ENCODE measurements at places on chromosomes 5 and 9. TPM values are rescaled to one million over a fixed set of nuclear protein-coding genes. Genes with fewer than 3 reads are reported as not detected.
A peak's percentile ranks its signal among the peaks of the same experiment; 100 is the strongest.

DNA sequence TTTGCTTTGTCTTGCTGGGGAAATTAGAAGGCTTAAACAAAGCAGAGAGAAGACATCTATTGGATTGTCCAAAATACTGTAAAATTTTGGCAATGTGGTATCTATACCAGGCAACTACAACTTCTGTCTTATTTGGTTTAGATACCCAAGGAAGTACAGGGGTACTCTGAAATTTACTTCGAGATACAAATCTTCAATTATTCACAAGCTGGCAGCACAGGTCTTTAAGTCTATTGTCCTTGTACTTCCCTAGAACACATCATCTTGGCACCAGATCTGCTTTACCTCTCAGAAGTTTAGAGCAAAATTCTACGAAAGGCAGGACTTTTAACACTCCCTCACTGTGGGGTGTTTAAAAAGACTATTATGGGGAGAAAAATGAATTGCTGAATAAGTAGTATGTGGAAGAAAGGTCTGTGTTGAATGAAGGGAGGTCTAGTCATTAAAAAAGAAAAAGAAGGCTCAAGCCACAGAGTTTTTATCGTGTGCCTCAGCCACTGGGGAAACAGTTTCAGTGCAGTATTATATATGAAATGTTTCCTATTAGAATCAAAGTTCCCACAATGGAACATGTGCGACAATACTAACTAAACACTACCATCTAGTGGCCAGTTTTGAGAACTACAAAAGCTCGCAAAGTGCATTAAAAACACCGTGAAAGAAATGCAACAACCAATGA, 93.7 kb downstream of the PDE4D start:
- no peak overlapping the region for H3K27ac ChIP-seq
- no peak overlapping the region for H3K4me3 ChIP-seq
- H3K36me3 ChIP-seq, result no peaks in the 10 kb centered on the region
- H3K4me1 ChIP-seq, result no peaks in the 10 kb centered on the region
- DNase-seq, result peak; percentile 79

DNA sequence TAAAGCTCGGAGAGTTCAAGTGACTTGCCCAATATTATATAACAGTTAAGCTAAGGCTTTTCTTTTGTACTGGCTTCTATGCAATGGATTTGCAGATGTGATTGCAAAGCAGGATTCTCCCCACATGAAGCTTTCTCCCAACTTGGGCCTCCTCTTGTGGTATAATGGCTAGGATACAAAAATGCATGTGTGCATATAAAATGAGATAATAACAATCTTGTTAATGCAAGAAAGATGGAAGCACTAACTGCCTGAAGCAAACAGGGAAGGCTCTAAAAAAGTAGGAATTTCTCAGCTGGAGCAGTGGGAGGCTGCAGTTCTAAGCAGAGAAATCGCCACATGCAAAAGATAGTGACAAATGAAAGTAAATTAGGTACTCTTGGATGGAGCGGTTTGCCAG, 444.2 kb upstream of the RIOK2 start:
- no peaks in the 10 kb centered on the region for H3K36me3 ChIP-seq
- no peaks in the 10 kb centered on the region for H3K4me1 ChIP-seq
- no peaks in the 10 kb centered on the region for H3K27me3 ChIP-seq

DNA sequence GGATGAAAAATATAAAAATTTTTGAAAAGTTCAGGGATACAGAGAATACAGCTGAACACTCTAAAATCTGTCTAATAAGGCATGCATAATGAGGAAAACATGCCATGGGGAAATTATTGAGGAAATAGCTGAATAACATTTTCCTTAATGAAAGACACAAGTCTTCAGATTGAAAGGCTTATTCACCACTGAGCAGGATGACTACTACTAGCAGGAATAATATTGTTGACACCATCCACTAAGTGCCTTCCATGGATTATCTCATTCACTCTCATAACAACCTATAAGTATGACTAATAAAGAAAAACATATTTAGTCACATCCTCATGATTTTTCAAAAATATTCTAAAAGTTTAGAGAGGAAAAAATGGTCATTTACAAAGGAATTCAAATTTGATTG, 96.7 kb upstream of the FER start:
- no peaks in the 10 kb centered on the region for H3K36me3 ChIP-seq
- H3K27me3 ChIP-seq, result no peaks in the 10 kb centered on the region
- peaks cover 3% of the 10 kb centered on the region for H3K4me1 ChIP-seq
- no peak for DNase-seq
- no peak overlapping the region for H3K27ac ChIP-seq

The FREM1 gene
- total RNA-seq, result not detected

The SLC6A7 gene
- not detected for total RNA-seq

DNA sequence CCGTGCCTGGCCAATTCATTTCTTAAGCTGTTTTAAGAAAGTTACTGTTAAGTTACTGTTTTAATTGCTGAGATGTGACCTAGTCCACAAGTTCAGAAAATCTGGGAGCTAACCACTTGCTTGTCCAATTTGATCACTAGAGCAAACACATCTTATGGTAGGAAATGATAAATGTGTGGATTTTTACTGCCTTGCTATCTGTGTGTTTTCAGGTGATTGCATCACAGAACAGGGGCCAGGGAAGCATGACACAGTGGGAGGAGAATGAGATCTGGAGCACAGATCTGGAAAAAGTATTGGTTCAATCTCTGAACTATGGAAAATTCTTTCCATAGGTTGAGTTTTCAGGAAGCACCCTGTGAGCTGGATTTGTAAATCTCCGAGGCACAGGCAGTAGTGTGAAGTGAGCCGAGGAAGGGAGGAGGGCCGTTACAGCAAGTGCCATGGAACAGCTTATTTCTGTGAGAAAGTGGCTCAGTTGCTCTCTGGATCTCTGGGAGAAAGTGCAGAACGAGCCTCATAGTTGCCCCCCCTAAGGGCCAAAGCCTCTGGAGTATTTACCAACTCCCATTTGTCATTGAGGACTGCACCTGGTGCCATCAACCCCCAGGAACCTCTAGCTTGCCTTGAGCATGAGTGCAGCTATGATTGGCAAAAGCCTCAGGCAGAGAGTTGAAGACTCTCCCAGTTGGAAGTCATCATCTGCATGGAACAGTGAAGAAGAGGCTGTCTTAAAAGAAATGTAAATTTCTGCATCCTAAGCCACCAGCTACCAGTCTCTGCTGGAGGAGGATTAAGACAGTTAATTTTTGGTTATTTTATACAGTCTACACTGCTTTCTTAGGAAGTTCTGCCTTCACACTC, 161.8 kb upstream of the CLINT1 start:
- no peak overlapping the region for H3K27ac ChIP-seq
- H3K4me3 ChIP-seq, result no peak overlapping the region
- no peaks in the 10 kb centered on the region for H3K27me3 ChIP-seq

The PCDHB5 gene
- total RNA-seq, result not detected

DNA sequence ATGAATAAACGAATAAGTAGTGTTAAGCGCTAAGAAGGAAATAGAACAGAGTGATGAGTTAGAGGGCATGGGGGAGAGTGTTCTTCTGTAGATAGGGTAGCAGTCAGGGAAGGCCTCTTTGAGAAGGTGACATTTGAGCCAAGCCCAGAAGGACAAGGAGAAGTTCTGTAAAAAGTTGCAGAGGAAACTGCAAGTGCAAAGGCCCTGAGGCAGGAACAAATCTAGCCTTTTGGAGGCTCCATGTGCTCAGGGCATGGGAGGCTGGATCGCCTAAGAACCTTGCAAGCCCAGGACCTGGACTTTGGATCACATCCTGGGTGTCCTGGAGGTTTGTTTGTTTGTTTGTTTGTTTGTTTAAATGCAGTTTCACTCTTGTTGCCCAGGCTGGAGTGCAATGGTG, 8.0 kb downstream of the EIF4E1B start:
- DNase-seq, result no peak
- no peak overlapping the region for H3K27ac ChIP-seq
- peaks cover 9% of the 10 kb centered on the region for H3K4me1 ChIP-seq
- H3K4me3 ChIP-seq, result no peak overlapping the region
- no peaks in the 10 kb centered on the region for H3K36me3 ChIP-seq

- no peak overlapping the region for H3K4me3 ChIP-seq
- H3K27me3 ChIP-seq, result no peaks in the 10 kb centered on the region
- H3K4me1 ChIP-seq, result peaks cover 14% of the 10 kb centered on the region
- H3K36me3 ChIP-seq, result no peaks in the 10 kb centered on the region
These were observed 8.5 kb downstream of the HMHB1 start for GRCh38 chr5:143820451-143820850.

GRCh38 chr9:9284201-9284600, 1328.6 kb downstream of the PTPRD start:
- H3K4me1 ChIP-seq, result no peaks in the 10 kb centered on the region
- no peaks in the 10 kb centered on the region for H3K27me3 ChIP-seq

DNA sequence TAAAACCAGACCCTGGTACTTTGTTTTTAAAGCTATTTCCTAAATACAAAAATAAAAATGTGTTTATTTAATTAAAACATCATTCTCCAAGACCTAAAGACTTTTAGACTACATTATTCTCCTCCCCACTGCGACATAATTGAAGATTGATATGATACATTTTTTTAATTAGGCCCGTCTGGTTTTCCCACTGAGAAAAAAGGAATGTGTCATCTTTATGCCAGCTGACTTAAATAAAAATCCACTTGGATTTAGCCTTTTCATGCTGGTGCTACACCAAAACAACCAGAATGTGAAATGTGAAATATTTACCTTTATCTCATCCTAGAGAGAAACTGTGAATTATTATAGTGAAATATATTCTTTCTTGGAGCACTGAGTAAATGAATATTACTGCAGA, 155.5 kb upstream of the PPP1R2B start:
- no peak for DNase-seq
- H3K4me3 ChIP-seq, result no peak overlapping the region
- H3K27ac ChIP-seq, result no peak overlapping the region
- no peaks in the 10 kb centered on the region for H3K4me1 ChIP-seq
- H3K36me3 ChIP-seq, result no peaks in the 10 kb centered on the region
- H3K27me3 ChIP-seq, result no peaks in the 10 kb centered on the region

DNA sequence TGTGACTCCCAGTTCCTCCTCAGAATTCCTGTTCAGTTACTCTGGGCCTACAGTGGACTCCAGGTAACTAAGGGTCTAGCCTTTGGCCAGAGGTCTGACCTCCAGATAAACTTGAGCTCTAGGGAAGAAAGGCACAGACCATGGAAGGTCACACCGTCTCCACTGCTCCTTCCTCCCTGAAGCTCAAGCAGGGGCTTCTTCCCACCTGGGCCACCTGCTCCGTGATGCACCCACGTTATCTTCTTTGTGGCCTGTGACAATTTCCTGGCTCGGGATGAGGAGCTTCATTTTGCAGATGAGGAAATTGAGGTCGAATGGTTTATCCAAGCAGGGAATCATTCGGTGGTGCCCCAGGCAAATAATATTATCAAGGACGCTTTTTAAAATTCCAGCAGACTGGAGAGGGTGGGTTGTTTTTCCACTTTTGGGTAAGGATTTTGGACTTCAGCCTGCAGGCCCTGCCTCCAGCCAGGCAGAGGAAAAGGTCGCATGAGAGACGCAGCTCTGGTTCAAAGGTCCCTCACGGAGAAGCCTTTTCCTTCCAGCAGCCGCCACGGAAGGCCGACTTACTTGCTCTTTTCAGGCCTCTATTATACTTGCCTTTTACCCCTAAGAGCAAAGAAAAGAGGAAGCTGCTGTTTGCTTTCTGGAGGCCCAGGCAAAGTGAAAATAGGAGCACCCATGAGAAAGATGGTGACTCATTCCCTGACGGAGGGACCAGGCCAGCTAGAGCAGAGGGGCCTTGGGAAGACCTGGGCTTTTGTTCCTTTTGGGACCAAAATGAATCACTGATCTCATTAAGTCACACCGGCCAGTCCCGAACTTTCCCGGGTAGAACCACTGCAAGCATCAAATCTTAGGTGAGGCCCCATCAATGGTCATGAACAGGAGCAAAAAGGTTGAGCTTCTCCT, 22.8 kb upstream of the DUSP1 start:
- no peak overlapping the region for H3K4me3 ChIP-seq
- H3K4me1 ChIP-seq, result no peaks in the 10 kb centered on the region
- no peak for DNase-seq
- no peak overlapping the region for H3K27ac ChIP-seq
- no peaks in the 10 kb centered on the region for H3K36me3 ChIP-seq
- H3K27me3 ChIP-seq, result no peaks in the 10 kb centered on the region

The ANXA2R gene
- total RNA-seq, result 15.3 TPM

DNA sequence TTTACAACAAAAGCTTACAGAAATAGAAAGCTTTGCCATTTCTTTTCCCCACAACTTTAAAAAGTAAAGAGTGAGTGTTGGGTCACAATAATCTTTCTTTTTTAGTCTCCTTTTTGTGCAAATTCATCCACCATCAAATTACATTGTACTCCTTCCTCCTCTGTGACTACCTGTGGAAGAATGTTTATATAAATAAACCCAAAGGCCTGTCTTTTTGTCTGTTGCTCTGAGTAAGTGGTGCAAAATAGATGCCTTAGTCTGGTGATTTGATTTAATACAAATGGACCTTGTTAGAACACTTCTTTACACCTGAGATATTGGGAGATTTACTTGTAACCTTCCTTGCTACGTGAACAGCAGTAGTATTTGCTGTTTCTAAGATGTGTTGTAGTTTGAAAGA, 53.5 kb upstream of the TAF11L2 start:
- no peak overlapping the region for H3K27ac ChIP-seq
- no peak overlapping the region for H3K4me3 ChIP-seq
- H3K36me3 ChIP-seq, result no peaks in the 10 kb centered on the region
- DNase-seq, result no peak

The HNRNPAB gene
- 75.7 TPM for total RNA-seq

The FXN gene
- total RNA-seq, result 8.3 TPM

GRCh38 chr5:11611011-11611410, 293.2 kb downstream of the CTNND2 start:
- H3K27ac ChIP-seq, result no peak overlapping the region
- H3K27me3 ChIP-seq, result no peaks in the 10 kb centered on the region
- H3K4me3 ChIP-seq, result no peak overlapping the region
- no peak for DNase-seq

Measured in Karpas-422 (cell line).